Coronary artery (tissue), 2 donors: ENCODE measurements at places on chromosomes 7 and 10.

- no peak for DNase-seq
These were observed 186.5 kb downstream of the ADK start for GRCh38 chr10:74337330-74338016.

DNA sequence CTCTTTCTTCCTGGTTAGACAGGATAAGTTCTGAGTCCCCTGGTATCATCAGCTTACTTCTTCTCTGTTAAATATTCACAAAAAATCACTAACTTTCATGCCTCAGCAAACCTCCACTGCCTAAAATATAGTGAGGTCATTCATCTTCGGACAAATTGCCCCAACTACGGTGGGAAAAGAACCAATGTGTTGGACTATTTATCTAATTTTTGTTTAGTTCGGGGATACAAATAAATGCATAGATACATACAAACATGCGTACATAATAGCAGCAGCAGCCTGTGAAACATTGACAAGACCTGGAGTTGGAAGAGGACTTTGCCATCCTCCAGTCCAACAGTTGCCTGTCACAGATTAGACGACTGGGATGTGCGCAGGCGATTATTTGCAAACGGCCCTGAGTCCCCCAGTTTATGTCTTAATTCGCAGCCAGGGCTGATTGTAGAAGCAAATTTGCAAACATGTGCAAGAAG is 51.5 kb downstream of the EGFR start:
- no peak for DNase-seq

DNA sequence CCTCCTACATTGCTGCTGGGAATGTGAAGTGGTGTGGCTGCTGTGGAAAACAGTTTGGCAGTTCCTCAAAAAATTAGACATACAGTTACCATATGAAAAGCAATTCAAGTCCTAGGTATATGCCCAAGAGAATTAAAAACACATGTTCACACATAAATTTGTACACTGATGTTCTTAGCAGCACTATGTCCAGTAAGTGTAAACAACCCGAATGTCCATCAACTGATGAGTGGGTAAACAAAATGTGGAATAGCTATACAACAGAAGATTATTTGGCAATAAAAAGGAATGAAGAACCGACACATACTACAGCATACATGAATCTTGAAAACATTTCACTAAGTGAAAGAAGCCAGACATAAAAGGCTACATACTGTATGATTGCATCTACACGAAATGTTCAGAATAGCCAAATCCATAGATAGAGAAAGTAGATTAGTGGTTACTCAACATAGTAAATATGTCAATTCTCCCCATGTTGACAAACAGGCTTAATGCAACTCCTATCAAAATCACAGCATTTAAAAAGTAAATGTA is 17.2 kb downstream of the CEP41 start:
- DNase-seq, result no peak

DNA sequence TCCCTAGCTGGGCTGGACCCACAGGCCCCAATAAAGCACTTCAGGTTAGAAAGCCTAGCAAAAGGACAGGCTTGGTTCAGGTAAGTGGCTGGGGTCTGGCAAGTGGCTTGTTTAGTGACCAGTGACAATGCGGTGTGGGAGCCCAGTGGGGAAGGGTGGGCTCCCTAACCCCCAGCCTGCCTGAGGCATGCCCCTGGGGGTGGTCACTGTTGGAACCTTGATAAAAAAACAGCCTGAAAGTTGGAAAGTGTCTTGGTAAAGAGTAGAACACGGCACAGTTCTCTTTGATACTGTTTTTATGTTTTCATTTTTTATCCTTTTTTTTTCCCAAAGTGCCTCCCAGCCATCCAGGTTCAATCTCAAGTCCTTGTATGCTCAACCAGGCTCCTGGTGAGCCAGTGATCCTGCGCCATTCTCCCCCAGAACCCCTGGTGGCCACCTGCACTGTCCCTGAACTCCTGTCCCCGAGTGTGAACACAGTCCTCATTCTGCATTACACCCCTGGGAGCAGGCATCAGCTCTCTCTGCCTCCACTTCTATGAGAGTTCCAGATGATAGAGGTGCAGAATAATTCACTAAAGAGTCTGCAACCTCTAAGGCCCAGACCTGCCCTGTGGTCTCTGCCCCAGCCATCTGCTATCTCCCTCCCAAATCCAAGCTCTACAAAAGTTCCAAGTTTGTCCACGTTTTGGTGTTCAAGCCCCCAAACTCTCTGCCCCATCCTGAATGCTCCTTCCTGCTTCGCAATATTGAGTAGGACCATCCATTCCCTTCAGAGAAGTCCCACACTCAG is 15.0 kb upstream of the CXCL12 start:
- DNase-seq, result peak; percentile 38

GRCh38 chr7:69502358-69502757 is 95.9 kb upstream of the AUTS2 start:
- no peak for DNase-seq

DNA sequence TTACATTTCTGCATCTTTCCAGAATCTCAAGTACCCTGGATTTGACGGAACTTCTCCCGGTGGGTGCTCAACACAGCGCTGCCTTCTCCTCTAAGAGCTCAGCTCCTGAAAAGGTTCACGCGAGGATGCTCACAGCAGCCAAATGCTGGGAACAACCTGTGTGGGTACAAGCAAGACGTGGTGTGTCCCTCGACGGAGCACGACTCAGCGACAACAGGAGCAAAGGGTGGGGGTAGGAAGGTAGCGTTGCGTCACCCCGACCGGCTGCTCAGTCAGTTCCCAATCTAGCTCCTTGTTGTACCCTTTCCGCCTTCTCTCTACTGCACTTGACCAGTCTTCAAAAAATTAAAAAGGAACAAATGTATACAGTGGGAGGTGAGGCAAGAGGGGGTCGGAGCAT is 117.3 kb downstream of the PTPRN2 start:
- no peak for DNase-seq

DNA sequence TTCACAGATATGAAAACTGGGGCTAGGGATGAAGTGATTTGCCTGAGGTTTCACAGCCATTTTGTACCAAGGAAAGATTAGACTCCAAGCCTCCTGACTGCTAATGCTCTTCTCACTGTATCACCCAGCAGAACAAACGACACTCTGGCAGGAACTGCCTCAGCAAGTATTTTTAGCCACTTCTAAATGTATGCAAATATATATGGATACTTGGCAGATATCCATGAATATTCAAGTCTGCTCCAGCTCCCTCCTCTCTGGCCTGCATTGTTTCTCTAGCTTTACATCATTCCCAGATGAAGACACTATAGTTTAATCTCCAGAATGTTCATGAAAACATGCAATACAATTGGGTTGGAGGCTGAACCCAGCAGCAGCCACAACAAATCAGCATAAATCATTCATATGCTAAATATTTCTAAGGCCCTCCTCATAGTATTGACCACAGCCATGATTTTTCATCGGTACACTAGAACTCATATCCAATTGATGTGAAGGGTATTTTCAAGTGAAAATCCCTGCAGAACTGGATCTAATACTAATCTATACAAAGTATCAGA is 65.5 kb downstream of the HPSE2 start:
- DNase-seq, result no peak

DNA sequence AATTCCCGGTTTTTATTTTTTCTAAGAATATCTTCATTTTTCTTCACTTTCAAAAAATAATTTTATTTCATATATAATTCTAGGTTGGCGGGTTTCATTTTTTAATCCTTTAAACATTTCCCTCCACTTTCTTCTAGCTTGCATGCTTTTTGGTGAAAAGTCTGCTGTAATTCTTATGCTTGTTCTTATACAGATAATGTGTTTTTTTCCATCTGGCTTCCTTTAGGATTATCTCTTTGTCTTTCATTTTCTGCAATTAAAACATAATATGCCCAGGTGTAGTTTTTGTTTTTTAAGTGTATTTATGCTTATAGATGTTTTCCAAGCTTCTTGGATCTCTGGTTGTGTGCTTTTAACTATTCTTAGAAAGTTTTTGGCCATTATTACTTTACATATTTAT is 341.3 kb upstream of the SEMA3C start:
- no peak for DNase-seq

DNA sequence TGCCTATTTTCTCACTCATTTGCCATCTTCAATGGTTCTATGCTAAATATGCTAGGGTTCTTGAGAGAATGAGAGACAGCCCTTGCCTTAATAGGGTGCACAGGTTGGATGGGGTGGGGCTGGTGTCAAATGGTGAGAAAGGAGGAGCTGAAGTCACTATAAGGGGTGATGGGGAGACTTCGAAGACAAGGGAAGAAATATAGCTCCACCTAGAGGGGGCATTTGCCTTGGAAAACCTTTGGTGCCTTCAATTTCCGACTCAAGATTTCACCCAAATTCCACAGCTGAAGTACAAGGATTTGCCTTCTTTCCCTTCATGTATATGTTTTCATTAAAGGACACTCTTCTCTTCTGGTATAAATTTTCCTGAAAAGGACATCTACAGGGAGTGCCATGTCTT is 5.6 kb downstream of the PTN start:
- no peak for DNase-seq

DNA sequence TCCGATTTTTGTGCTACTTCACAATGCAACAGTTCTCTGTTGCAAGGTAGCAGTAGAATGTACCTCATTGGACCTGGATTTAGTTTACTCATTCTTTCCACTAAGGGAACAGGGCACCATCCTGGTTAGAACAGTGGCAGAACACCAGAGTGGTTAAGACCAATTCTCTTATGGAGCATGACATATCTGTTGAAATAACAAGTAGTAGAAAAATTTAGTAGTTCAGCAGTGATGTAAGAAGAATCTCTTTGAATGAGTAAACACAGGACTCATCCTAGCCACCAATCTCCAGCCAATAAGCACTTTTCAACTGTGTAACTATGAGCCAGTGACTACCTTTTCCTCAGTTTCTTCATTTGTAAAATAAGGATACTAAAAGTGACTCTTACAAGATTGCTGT is 2.4 kb downstream of the ANKRD22 start:
- no peak for DNase-seq

- DNase-seq, result no peak
These were observed 287.4 kb upstream of the SEMA3D start for GRCh38 chr7:85474234-85474633.

- no peak for DNase-seq
These were observed 25.0 kb downstream of the SPAG6 start for GRCh38 chr10:22370320-22370719.

GRCh38 chr7:74467876-74468275 is 14.2 kb downstream of the GTF2IRD1 start:
- no peak for DNase-seq

- no peak for DNase-seq
These were observed 185.8 kb downstream of the SDK1 start for GRCh38 chr7:3486841-3487240.

DNA sequence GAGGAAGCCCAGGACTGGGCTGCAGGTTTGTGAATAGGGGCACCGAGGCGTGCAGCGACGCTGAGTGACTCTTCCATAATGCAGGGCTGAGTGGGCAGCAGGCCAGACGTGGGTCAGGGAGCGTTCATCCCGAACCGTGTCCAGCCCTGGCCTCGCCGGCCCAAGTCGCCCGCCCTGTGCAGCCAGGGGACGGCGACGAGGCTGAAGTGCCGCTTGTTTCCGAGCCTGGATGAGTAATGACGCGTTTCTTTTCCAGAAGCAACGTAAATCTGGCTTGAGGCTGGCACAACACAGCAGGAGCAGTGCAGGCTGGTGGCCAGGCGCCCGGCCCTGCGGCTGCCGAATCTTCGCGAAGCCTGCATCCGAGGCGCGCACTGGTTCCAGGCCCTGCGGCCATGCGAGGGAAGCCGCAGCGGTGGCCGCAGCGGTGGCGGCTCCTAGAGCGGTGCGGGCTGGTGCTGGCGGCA is 74.0 kb upstream of the SEC61G start:
- no peak for DNase-seq

- DNase-seq, result no peak
These were observed 253.6 kb downstream of the STK31 start for GRCh38 chr7:23963461-23964165.

DNA sequence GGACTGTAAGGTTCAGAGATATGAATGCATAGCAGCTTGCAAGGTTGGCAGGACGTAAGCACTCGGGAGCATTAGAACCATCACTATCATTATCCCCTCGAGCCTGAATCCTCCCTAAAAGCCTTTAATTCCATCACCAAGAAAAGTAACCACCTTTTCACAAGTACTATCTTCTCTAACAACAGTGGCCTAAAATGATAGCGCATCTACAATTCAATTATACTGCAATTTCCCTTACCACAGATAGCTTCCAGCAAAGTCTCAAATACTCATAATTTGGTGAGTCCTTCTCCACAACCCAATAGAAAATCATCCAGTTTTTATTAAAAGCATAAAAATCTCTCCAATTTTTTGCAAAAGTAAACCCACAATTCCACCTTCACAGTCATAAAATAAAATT is 42.0 kb downstream of the COL1A2 start:
- DNase-seq, result no peak

- DNase-seq, result no peak
These were observed 86.3 kb downstream of the ALOX5 start for GRCh38 chr10:45460235-45460878.

DNA sequence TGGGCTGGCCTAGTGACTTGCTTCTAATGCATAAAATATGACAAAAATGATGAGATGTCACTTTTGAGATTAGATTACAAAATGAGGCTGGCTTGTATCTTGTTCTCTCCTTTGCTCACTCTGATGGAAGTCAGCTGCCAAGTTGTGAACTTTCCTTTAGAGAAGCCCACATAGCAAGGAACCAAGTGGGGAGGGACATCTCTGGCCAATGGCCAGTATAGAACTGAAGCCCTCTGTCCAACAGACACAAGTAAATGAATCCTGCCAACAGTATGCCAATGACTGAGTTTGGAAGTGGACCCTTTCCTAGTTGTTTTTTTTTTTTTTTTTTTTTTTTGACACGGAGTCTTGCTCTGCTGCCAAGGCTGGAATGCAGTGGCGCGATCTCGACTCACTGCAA is 3.3 kb downstream of the ZC3HC1 start:
- DNase-seq, result no peak

- no peak for DNase-seq
These were observed 96.9 kb downstream of the KIAA1217 start for GRCh38 chr10:24305551-24306506.

GRCh38 chr10:114982989-114983388 is 45.0 kb downstream of the TRUB1 start:
- DNase-seq, result no peak

GRCh38 chr7:17396692-17397091 is 98.2 kb downstream of the AHR start:
- DNase-seq, result no peak

GRCh38 chr7:7272294-7272693 is 90.0 kb downstream of the C1GALT1 start:
- no peak for DNase-seq

GRCh38 chr7:118330388-118330787 is 105.9 kb downstream of the ANKRD7 start:
- no peak for DNase-seq

GRCh38 chr7:36775061-36775620 is 50.8 kb upstream of the AOAH start:
- DNase-seq, result no peak

- DNase-seq, result no peak
These were observed 138.4 kb downstream of the MDFIC start for GRCh38 chr7:115060095-115060870.

GRCh38 chr7:27576360-27576944 is 86.2 kb downstream of the HIBADH start:
- no peak for DNase-seq

DNA sequence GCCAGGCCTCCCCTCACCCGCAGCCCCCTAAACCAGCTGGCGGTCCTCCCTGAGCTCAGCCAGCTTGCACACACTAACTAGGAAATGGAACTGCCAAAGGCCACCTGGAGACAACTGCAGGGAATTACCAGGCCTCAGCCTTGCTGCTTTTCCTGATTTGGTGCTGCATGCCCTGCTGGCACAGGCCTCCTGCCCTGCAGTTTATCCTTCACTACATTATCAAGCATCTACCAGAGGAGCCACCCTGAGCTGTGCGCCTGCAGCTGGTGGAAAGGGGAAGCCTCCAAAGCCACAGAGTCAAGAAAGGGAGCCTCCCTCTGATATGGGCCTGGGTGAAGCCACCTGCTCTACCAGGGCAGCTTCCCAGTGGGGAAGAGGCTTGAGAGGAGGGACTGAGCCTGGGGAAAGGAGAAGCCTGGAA is 139.8 kb downstream of the GRID1 start:
- DNase-seq, result no peak
